Cerebellum (tissue), 4 donors: ENCODE measurements at places on chromosomes 1 and 21. TPM values are rescaled to one million over a fixed set of nuclear protein-coding genes. Genes with fewer than 3 reads are reported as not detected.

DNA sequence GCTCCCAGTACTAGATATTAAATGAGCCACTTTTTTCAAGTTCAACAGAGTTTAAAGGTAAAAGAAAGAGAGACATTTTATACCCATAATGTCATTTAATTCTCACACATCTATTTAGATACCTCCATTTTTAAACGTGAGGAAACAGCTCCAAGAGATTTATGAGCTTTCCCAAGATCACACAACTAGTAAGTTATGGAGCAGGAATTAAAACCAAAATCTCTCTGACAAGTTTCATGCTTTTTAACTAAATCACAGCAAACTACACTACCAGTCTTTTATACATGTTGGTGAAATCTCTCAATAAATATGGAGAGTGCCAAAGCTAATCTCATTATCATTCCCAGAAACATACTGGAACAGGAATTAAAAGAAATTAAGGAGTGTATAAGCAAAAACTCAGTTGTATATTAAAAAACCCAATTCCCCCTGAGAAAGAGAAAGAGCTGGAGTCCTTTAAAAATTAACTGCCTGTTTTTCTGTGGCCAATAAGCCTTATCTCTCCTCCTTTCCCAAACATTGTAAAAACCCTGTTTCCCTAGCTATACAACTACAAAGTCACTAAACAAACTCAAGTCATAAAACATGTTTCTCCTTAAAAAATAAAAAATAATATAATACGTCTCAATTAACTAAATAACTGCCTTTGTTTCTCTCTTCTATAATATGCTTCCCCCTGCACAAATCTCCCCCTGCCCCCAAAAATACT lies 26.7 kb upstream of the THEM4 start:
- no peak for DNase-seq

GRCh38 chr1:228987286-228987685 lies 252.0 kb downstream of the RHOU start:
- DNase-seq, result no peak

DNA sequence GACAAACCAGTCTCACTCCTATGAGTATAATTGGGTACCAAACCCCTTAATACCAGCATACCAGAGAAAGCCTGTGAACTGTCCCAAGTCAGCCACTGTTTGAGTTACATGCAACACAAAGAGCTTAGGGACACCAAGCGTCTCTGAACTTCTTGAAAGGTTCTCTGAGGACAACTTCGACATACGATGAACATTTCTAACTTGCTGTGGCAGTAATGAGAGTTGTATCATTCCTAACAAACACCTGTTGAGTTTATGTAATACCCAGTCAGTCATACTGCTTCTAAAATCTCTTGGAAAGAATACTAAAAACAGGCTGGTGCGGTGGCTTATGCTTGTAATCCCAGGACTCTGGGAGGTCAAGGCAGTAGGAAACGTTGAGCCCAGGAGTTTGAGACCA lies 18.4 kb downstream of the CCT8 start:
- no peak for DNase-seq

GRCh38 chr1:110482662-110483307 lies 31.8 kb downstream of the PROK1 start:
- peak; percentile 58 for DNase-seq

GRCh38 chr21:35120631-35121180 lies 71.6 kb upstream of the RUNX1 start:
- no peak for DNase-seq

DNA sequence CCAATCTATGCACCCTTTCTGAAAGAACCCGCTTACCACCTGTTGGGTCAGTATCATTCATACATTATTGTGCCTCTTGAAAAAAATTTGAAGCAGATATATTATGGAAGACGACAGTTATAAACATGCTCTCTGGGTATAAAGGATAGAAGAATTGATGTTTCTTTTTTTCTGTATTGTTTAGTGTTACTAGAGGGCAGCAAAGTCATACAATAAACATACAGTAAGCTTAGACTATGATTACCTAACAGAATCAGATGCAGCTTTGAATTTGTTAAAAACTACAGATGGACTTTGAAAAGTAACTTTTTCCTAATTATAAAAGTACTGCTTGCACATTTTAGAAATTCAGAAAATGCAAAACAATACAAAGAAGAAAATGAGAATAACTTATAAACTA lies 11.1 kb upstream of the PAXBP1 start:
- no peak for DNase-seq

GRCh38 chr1:209723756-209724693 lies 19.4 kb downstream of the HSD11B1 start:
- no peak for DNase-seq

- no peak for DNase-seq
Measured at GRCh38 chr1:152197361-152197941, 26.5 kb downstream of the HRNR start.

Gene PADI4
- 0.09 TPM for total RNA-seq

Gene OR14K1
- total RNA-seq, result not detected
